ENCODE measurements at places on chromosomes 1 and 21.

DNA sequence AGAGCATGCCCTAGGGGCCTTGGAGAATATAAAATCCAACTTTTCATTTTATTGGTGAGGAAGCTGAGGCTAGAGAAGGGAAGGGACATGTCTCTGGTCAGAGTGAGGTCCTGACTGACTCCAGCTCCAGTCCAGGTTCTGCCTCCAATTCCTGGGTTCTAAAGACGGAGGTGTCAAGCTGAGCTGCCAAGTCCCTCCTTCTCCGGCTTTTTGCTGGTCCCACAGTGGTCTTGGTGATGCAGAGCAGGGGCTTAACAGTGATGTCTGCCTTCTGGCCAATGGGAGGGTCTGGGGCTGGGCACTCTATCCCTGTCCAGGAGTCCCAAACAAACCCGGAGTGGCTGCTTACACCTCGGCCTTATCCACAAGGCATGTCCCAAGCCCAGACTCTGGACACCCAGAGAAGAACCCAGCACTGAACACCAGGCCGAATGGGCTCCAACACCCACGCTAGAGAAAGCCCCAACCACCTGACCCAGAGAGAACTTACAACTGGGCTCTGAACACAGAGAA, 104.8 kb downstream of the EBNA1BP2 start:
- DNase-seq, result no peak

DNA sequence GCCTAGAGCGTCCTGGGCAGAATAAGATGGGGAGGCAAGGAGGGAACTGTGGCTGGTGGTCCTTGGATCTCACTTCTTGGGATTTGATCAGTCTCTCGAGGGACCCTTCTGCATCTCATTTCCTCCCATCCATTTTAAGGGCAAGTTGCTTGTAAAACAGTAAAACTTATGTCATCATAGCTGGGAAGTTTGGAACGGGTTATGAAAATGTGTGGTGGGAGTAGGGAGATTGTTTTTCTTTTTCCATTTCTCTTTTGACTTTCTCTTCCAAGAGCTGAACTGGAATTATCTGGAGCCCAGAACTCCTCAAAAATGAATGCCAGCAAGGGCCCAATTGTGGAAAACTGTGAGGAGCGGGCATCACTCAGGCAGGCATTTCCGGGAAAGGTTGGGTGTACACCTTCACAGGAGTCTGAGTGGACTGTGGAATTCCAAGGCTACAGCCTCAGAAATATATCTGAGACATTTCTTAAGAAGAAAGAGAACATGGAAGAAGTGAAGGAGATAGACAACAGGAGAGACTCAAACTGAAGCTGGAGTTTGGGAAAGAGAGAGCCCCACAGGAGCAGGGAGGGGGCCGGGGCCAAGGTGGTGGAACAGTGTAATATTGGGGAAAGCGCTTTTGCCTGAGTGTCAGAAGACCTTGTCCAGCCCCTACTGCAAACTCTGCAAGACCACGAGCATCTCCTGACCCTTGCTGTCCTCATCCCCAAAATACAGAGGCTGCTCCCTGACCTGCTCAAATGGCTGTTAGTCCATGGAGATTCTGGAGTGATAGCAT, 185.1 kb downstream of the FOXD2 start:
- DNase-seq, result no peak

GRCh38 chr1:111990026-111990877, 784 bp upstream of the KCND3 start:
- peak; percentile 51 for DNase-seq

DNA sequence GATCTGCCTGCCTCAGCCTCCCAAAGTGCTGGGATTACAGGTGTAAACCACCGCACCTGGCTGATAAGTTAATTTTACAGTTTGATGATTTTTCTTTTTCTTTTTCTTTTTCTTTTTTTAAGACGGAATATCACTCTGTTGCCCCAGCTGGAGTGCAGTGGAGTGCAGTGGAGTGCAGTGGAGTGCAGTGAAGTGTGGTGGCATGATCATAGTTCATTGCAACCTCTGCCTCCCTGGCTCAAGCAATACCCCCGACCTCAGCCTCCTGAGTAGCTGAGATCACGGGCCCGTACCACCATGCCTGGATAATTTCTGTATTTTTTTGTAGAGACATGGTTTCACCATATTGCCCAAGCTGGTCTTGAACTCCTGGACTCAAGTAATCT, 84.4 kb upstream of the CXADR start:
- no peak for DNase-seq

- DNase-seq, result no peak
These were observed 70.4 kb upstream of the TTLL7 start for GRCh38 chr1:84069236-84069845.
